NCI-H2029 (cell line): ENCODE measurements at places on chromosomes 7 and 10.

DNA sequence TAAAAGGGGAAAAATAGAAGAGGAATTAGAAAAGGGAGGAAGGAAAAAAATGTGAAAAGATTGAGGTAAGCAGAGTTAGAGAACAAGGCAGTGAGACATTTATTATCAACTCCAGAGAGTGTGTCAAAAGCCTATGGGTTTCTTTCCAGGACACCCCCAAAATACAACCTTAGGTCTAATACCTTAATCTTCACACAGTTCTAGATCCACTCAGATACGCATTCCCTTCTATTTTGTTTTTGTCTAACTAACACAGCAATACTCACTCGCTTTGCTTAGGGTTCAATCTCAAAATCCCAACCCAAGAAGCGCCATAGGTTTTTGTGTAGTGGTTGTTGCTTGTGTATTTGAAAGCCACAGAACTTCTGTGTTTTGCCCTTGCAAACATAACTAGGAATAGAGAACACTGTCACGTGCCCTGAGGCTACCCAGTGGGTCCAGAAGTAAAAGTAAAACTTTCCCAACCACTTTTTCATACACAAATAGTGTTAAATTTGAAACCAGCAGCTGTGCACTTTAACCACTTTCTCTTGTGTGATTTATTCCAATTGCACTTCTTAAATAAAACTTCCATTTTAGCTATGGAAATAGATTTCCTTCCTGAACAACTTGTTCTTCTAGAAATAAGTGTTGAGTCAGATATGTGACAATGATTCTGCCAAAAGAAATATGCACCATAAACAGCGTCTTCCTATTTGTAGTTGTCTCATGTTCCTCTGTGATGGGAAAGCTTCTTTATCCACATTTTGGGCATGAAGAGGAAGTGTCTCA, 414.7 kb upstream of the GHITM start:
- no peak for DNase-seq

DNA sequence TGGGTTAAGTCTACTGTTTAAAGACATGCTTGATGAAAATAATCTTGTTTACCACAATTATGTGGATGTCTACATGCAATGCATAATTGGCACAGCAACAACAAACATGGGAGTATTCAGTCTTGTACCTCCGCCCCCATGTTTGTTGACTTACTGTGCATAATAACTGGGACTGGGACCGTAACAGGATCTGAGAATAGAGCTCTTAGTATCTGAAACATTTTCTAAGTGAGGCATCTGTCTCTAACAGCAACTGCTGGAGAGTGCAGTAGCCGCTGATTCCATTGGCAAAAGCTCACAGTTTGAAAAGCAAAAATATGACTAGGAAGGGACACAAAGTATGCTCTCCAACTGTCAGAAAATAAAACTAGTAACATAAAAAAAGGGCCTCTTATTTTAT, 61.6 kb downstream of the ENO4 start:
- DNase-seq: no peak

DNA sequence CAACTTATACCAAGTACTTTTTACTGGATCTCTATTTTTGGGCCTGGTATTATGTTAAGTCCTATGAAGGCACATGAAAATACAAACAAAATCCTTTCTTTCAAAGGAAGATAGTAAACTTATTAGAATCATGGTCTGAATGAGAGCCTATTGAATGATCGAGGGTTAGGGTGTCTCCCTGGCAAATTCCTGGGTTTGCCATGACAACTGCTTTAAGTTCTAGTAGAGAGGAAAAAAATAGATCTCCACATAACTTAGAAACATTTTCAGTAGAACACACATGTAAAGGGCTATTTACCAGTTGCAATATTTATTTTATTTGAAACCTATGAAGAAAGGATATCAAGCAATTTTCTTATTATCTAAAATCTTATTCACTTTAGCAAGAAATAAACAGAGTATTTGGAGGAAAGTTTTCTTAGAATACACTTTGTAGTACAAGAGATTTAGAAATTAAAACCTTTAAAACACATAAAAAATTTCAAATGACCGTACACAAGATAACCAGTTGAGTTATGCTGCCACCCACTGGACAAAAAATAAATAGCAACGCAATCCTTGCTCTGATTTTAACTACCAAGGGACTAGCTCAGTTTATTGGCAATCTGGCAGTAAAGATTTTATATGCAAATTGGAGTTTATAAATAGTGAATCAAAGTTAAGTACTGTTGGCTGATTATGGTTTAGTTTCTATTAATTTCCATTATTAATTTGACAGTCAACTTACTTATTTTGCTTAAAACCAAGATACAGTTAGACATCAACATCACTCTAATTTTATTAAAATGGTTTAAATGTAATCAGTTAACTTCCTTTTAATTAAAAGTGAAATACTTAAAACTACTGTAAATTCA, 33.9 kb downstream of the CACUL1 start:
- no peak for DNase-seq

GRCh38 chr7:40301486-40302068, 166.8 kb downstream of the SUGCT start:
- no peak for DNase-seq

DNA sequence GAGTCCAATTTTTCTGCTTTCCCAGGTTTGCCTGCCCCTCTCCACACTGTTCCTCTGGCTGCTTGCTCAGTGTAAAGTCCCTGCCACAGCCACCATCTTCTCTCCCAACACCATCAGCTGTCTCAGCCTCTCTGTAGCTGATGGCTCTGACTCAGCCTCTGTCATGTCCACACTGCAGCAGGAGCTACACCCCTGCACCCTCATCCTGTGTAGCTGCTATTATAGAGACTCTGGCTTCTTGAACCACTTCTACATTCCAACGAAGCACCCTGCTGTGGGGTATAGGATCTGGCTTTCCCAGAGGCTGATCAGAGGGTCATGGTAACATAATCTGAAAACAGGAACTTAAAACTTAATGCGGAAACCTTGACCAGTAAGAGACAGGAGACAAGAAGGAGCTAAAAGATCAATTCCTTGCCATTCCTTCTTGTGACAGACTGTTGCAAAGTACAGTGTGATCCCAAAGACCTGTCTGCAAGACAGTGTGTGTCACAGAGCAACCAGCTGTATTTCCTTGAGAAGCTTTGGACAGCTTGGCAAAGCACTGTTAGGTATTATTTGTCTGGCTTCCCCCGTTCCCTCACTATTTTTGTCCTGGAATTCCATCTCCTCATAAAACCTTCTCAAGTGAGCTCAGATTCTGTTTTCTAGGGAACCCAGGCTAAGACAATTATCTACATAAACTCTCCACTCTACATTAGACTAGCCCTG, 42.3 kb downstream of the NRCAM start:
- no peak for DNase-seq

DNA sequence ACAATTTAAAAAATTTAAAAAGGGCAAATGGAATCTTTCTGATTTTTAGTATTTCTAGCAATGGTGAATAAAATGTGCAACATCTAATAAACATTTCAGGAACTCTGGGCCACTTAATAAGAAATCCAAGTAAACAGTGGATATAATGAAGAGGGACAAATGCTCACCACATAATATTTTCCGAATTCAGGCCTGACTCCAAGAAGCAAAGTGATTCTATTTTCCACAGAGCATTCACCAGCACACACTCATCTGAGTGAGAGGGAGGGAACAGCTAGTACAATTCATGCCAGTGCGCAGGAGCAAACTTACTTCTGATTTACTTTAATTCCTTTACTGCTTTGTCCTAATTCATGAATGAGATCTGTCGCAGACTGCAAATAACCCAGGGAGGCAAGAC, 10.1 kb downstream of the NPVF start:
- no peak for DNase-seq

DNA sequence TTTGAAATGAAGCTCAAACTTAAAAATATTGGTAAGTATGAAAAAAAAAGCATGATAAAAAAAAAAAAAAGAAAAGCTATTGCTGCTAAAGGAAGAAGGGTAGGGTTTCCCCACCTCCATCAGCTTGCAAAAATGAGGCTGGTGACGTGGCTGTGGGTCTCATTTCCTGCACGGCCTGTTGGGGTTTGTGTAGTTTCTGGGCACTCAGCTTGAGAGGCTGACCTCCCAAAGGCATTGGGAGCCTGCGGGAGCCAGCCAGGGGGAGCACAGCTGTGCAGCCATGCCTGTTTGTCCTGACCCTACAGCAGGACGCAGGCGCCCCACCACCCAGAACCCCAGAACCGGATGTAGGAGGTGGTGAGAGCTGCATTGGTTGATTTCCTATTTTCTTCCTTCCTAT, 48.8 kb upstream of the CARD11 start:
- DNase-seq: no peak

DNA sequence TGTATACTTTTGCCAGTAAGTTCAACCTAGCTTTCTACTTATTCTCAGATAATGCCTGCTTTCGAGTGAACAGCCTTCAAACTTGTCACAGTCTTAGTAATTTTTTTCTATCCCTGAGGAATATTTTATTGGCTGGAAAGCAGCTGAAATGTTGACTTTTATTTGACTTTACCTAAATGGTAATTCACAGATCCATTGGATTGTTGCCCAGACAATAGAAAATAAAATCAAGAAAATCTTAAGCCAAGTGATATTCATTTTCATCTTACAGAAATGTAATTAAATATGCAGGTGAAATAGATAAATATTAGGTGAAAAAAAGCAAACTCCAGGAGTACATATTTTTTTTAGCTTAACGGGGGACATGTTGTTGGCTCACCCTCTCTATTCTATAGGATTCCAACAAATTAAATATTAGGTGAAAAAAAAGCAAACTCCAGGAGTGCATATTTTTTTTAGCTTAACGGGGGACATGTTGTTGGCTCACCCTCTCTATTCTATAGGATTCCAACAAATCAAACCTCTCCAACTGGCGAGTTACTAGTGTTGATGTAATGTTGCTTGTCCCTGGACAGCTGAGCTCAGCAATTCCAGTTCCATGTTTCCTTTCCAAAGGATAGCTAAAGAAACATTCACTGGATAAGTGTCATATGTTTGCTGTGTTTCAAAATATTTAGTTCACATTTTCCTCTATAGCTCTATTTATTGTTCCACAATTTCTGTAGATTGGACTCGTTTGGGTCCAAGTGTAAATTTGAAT, 4.2 kb downstream of the TMEM26 start:
- DNase-seq: no peak

GRCh38 chr7:156475179-156475578, 165.4 kb upstream of the RNF32 start:
- DNase-seq: no peak

DNA sequence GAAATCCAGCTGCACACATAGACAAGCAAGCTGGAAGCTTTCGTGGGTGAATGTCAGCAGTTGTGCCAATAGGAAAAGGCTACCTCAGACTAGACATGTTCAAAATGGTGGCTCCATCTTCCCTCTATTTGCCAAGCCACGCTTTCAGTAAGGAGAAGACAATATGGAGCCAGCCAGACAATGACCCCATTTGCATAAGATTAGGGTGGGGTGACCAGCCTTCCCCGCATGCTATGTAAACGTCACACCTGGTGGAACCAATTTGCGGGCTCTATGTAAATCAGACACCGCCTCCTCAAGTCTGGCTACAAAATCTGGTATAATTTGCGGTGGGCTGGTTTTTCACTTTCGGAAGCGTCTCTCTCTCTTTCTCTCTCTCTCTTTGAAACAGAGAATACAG, 297.4 kb upstream of the PCDH15 start:
- no peak for DNase-seq

- DNase-seq: peak; percentile 62
Measured at GRCh38 chr7:21945454-21946221, at the start of gene CDCA7L. Gene CDCA7L (minus strand): TSS chr7:21945899. CDS start chr7:21945804, 95 bp downstream.

DNA sequence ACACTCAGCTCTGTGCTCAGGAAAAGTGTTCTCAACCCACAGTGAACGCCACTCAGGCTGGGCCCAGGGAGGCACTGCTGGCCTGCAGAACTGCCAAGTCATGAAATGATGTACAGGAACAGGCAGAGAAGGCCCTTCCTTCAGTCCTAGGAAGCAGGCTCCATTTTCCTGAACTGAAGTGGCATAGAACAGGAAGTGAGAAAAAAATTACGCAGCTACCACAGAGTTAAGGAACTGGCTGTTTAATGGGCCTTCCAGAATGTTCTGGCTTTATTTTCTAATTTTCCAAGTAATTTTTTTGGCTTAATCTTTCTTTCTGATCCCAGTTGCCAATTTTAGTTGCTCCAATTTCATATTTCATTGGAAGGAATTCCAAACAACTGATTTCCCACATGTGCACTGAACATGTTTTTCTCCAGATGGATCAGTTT, 39.3 kb downstream of the LRRC18 start:
- DNase-seq: no peak

DNA sequence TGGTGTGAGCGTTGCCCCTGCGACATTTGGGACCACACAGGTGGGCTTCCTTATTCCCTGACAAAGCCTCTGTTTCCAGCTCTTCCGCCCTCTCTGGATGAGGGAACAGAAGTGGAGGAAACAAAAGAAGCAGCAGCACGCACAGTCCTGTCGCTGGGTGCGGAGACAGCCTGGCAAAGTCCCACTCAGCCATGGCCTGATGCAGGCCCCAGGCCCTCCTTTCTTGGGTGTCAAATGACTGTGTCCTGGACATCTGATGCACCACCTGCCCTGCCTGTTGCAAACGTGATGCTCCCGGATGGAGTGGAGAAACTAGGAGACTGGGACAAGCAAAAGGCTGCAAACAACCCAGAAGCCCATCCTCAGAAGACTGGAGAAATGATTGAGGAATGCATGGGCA, 20.7 kb downstream of the ZMIZ2 start:
- peak; percentile 26 for DNase-seq

- DNase-seq: no peak
Measured at GRCh38 chr10:123501148-123501547, 165.0 kb upstream of the GPR26 start.

GRCh38 chr7:122305475-122306319, 1.1 kb upstream of the FEZF1 start:
- DNase-seq: peak; percentile 36

DNA sequence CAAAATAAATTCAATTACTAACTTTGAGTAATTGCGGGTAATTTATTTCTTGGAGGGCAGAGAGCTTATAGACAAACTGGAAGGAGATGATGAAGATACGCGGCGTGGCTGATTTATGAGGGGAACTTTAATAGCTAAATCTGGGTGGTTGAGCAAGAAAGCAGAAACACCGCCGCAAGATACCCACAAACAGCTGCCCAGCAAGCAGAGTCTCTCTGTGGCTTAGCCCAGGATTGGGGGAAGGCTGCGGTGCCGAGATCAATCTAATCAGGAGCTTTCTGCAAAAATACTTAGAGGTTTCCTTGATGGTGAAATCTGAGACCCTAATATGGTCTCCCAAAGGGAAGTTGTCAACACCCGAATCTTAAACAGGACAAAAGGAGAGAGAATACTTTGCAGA, 94.9 kb upstream of the MGMT start:
- no peak for DNase-seq

GRCh38 chr10:44382131-44382858, 2.6 kb downstream of the CXCL12 start:
- no peak for DNase-seq

- no peak for DNase-seq
Measured at GRCh38 chr7:141387521-141388217, 163.5 kb upstream of the AGK start.

DNA sequence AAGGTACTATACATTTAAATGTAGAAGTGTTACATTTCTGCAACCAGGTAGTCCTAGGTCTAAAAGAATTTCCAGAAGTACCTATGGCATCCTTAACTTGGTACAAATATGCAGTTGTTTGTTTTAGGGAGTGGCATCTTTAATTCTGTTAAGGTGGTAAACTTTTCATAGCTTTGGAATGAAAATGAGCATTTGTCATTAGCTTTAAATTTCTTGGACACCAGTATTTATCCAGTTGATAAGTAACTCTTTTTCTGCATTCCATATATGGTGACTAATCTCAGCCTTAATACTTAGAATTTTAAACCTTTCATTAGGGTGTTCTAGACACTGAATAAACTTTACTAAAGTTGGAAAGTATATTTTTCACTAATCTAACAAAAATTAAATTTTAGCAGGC, 10.8 kb downstream of the SLF2 start:
- no peak for DNase-seq

GRCh38 chr10:18195060-18195799, 55.0 kb downstream of the CACNB2 start:
- no peak for DNase-seq
